ENCODE measurements at places on chromosomes 7 and 10. TPM values are rescaled to one million over a fixed set of nuclear protein-coding genes. Genes with fewer than 3 reads are reported as not detected.

The SHH gene
- total RNA-seq: 0.13 TPM

The CHN2 gene
- not detected for total RNA-seq

GRCh38 chr7:46226860-46227259, 305.8 kb upstream of the IGFBP3 start:
- DNase-seq: peak; percentile 23

DNA sequence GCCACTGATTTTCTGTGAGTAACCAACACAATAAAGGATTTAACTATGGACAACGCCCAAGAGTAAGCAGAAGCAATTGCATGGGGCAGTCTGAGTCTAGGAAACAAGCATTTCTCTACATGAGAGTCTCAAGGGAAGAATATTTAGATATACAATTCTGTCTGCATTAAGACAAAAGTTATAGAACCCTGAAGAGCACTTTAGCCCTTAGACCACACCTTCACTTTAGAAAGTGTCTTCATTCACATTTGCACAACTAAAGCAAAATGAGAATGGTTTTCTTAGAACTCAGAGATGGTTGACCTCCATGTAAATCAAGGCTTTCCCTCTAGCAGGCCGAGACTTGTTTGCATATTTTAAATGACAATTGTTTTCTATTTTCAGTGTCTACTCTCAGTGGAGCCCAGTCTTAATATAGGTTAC, 25.5 kb upstream of the TRIM24 start:
- DNase-seq: no peak

DNA sequence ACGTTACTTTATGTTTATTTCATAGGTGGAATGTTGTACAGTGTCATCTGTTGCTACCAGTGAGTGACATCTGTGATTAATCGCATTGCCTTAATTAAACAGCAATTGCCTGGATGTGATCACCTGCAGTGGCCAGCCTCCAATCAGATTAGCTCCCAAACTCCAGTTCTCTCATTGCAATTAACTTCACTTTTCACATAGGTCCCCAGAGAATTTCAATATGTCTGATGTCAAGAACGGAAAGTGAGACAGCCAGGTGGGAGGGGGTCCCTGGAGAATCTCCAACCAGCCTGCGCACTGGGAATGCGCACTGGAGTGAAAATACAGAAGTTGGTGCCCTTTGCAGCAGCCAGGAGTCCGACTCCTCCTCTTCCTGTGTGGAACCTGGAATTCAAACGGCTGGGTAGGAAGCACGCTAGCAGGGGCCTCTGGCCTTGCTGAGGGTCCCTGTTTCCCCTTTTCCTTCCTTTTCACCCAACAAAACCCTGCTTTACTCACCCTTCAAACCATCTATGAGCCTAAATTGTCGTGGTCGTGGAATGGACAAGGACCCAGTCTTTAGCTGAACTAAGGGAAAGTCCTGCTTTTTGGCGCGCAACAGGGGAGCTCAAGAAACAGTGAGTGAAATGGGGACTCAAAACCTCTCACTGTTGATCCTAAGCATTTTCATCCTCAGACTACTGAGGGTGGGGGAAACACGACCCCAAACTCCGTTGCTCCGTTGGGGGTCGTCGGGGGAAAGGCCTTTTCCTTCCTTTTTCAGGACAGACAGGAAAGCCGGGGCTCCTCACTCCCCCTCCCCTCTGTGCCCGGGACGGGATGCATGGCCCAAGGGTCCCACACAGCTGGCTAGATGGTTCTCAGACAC, 1355.5 kb upstream of the LRRTM3 start:
- DNase-seq: peak; percentile 49

The BTBD16 gene
- 0.26 TPM for total RNA-seq

The CCDC136 gene
- total RNA-seq: 0.26 TPM

The PTPN12 gene
- total RNA-seq: 25.0 TPM

- no peak for DNase-seq
Observed at GRCh38 chr7:39091774-39092173, 114.1 kb downstream of the POU6F2 start.

- DNase-seq: no peak
Observed at GRCh38 chr10:102628451-102628911, 15.8 kb upstream of the TRIM8 start.

DNA sequence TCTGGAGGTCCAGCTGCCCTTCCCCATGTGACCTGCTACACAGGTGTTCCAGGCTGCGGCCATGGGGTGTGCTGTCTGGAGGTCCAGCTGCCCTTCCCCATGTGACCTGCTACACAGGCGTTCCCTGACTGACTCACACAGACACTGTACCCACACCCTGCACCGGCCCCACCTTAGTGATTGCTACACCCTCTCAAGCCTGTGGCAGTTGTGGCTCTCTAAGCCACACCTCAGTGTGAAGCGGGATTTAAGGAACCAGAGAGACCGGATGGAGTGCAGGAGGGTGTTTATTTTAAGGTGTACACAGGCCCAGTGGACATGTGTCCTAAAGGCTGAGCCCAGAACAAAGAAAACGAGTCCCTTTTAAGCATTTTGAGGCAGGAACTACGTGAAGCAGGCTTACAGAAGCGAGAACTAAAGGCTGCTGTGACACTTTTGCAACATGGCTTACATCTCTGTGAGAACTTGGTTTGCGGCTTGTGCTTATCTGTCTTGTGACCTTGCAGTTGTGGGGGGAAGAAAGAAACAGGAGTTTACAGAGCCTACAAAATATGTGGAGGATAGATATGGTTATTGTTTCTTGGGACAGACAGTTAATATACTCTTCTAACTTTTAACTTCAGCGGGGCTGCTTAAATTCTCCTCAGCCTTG, 326.4 kb downstream of the PAXIP1 start:
- no peak for DNase-seq

The OR9A2 gene
- 0.26 TPM for total RNA-seq

The C7orf57 gene
- 2.4 TPM for total RNA-seq

The SNCG gene
- total RNA-seq: 25.5 TPM

The ANXA8 gene
- 79.4 TPM for total RNA-seq
